ENCODE measurements at places on chromosomes 11 and 22.

DNA sequence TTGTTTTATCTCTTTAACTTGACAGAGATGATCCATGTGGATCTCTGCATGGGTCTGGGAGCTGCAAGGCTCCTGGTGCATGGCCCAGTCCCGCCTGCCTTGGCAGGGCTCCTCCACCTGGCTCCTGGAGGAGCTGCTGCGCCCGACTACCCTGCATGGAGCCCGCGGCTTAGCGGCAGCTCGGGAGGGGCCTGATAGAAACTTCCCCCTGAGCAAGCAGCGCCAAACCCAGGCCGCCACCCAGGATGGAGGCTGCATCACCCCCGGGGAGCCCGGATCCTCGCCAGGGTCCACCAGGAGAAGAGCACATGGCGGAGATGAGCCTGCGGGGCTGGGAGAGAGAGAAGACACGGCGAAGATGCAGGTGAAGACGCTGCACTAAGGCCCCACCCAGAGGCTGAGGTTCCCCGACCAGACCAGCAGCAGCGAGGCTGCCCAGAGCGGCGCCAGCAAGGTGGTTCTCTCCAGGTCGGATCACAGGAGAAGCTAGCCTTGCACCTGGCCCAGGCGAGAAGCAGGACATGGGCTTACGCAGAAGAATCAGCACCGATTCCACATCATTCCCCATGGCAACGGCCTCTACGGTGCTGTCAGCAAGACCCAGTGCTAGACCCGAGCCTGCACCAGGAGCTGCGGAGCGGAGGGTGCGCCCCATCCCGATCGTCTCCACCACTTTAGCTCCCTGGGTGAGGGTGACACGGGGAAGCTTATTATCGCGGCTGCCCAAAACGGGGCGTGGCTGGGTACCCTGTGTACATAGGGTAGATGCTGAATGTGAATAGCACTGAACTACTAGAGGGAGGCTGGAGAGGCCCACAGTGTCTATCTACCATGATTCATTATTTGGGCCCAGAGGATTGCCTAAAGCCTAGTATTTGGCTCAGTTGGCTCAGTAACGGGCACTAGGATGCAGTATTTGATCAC, 41.3 kb upstream of the VPREB1 start:
- no peak for DNase-seq

DNA sequence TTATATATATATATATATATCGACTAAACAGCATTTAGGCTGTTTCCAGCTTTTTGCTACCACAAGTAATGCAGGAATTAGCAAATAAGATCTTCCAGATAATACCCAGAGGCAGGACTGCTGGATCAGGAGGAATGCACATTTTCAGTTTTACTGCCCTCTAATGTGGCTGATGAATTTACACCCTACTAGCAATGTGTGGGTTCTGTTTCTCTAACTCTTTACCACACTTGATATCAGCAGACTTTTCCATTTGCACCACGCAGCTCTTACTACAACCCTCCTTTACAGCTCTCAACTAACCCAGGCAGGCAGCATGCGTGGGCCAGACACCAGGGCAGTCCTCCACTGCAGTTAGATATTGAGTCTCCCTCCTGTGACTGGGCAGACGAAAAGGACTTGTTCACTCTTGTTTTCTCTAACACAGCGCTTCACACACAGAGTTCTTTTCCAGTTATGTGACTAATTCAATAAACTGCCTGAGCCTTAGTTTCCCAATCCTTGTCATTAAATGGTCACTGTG, 67.7 kb downstream of the IGLL5 start:
- DNase-seq, result no peak

- no peak for DNase-seq
Measured at GRCh38 chr22:42974223-42974622, 40.7 kb downstream of the PACSIN2 start.

- DNase-seq, result peak; percentile 13
Measured at GRCh38 chr11:93236741-93237675, 39.2 kb upstream of the SLC36A4 start.

DNA sequence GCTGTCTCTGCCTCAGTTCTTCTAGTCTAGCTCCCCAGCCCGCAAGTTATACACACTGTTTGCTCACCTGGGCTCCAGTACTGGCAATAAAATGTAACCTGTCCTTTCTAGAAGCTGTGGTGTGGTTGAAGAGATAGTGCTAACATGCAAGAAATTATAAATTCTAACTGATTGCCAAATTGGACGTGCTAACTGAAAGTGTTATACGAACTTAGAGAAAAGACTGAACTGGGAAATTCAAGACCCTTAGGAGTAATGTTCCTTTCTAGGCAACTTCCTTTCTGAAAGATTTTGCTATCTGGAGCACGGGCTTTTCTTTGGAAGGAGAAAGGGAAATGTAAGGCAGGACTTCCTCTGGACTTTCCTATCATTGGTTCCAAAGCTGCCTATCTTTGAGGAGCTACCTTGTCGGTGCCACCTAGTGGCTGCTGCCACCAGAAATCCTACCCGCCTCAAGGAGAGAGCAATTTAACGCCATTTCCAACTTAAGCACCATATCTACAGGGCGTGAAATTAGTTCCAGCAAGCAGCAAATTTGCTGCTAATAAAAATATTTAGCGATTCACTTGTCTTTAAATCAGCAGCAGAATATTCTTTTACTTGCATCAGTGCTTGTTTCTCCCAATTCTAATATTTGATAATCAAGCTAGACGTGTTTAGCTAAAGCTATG, 12.7 kb upstream of the TMEM218 start:
- DNase-seq, result peak; percentile 48

DNA sequence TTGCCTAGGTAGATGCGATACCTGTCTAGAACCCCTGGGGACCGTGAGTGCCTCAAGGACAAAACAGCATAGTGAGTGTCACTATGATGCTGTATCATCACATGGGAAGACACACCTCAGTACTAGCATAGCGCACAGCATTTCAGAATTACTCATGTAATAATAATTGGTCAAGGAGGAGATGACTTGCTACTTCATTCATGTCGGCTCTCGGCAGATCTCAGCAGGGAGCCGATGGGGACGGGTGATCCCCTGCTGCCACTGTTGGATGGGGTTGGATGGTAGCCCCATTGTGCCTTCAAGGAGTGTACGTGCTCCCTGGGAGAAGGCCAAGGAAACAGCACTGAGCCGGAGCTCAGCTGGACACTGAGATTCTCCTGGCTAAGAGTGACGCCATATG, 186.9 kb downstream of the EFCAB6 start:
- DNase-seq, result no peak
